ENCODE measurements at places on chromosomes 6 and 20.

GRCh38 chr6:92415656-92416055 is 1003.7 kb downstream of the EPHA7 start:
- no peak for DNase-seq

- no peak for DNase-seq
Observed at GRCh38 chr6:21053612-21054011, 519.4 kb downstream of the CDKAL1 start.

DNA sequence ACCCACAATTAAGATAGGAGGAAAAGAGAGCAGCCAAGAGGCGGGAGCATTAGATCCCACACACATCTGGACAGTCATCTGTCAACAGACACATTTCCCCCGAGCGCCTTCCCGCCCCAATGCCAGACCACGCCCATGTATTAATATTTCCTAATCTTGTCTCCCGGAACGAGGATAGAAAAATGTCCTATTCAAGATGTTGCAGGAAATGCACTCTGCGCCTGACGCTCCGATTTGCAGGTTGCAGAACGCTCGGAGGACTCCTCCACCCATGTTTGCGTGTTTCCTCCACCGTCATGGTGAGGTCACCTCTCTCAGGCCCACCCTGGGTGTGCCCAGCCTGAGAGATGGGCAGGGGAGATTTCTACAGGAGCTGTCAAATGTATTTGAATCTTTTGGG is 215.2 kb downstream of the TAF4 start:
- DNase-seq = no peak

- DNase-seq = no peak
Observed at GRCh38 chr6:159966339-159966738, 2.5 kb upstream of the IGF2R start.

GRCh38 chr6:140271759-140272377 is 897.4 kb upstream of the CITED2 start:
- DNase-seq = no peak

GRCh38 chr6:132445201-132445951 is 44.1 kb upstream of the MOXD1 start:
- DNase-seq = no peak
